NCI-H2227 treated with DMSO at 0.1 percent for 48 hours (cell line): ENCODE measurements at places on chromosomes 12 and 14.

DNA sequence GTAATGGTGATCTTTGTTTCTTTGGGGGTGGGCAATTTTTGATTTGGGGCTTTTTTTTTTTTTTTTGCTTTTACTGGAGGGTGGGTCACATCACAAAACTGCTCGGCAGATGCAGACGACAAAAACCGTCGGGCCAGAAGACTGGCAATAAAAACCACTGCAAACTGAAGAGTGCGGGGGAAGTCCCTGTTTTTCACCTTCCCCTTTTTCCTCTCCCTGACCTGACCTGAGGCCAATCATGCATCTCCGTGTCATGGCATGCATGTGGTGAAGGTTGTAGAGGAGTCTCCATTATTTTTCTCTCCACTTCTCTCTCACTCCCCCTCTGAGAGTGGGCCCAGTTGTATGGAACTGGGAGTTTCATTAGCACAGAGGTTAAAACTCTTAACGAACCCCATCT, 57.5 kb downstream of the AP5M1 start:
- no peak for DNase-seq

DNA sequence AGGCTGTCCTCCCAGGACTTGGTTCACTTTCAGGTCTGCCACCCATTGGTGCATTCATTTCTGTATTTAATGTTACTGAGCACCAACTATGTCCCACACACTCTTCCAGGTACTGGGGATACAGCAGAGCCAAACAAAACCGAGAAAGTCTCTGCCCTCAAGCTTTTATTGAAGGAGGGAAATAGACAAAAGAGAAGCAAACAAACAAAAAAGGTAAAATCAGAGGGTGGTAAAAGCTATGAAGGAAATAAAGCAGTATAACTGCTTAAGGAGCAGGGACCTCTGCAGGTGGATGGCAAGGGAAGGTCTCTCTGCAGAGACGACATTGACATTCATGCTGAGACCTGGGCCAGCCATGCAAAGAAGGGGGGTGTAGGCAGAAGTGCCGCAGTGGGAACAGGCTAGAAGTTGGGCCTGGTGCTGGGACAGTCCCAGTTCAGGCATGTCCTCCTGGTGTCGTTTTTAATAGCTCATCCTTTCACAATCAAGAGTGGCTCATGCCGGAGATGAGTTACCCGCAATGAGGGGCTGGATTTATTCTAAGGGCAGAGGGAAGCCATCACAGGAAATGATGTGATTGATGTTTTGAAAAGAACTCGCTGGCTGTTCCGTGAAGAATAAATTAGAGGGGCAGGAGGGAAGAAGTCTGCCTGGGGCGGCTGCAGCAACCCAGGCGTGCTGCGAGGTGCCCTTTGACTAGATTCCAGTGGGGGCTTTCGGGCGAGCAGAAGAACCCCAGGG, 72.8 kb downstream of the IRF2BPL start:
- DNase-seq = peak; percentile 90

DNA sequence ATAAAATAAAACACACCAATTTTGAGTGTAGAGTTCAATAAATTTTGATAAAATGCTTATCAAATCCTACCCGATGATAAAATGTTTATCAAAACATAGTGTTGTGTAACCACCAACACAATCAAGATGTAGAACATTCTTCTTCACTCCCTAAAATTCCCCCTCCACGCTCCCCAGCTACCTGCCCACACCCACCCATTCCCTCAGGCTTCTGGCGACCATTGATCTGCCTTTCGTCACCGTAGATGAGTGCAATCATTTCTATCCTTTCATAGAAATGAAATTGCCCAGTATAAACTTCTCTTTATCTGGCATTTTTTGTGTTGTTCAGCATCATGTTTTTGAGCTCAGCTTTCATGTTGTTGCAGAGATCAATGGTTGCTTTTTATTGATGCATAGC, 90.7 kb upstream of the TBX3 start:
- DNase-seq = no peak

DNA sequence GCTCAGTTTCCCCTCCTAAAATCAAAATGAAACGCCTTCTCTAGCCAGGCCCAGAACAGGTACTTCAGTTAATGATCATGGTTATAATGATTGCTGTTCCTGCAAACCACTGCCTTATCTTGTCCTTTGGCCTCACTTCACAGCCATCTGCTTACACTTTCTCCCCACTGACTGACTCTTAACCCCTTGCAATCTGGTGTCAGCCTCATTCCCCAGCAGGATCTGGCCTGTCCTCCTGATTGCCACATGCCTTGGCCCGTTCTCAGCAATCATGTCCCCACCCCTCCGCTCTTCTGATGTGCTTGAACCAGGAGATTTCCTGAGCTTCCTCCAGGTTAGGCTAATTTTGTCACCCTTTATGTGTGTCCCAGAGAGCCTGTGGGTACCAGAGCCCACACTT, 64.5 kb downstream of the KCNA1 start:
- peak; percentile 26 for DNase-seq

DNA sequence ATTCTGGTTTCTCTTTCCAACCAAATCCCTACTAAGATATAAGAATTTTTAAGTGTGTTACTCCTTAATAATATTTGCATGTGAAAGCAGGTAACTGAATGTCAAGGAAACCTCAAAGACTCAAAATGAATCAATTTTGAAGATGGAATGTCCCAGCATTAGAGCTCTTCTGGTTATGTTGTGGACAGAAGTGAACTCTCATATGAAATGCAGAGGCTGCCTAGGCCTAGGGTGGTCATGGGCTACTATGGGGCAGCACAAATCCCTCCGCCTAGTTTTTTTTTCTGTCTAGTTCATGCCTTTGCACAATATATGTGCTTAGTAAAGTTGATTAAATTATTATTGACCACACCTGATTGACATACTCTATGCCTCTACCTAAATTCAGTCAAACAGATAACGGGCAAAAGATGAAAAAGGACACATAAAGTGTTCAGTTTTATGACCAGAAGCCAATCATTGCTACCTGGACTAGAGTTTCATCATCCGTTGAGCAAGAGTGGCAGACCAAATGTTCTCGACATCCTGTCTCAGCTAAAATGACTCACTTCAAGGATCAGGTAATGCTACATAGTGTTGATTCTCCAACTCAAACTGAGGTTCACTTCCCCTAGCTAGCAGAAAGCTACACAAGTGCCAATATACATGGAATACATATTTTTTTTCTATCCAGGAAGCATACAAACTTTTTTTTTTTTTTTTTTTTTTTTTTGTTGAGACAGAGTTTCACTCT, 1211.4 kb downstream of the VRK1 start:
- no peak for DNase-seq

- no peak for DNase-seq
Observed at GRCh38 chr14:80388980-80389711, 177.8 kb upstream of the DIO2 start.

- no peak for DNase-seq
Observed at GRCh38 chr14:52325630-52326029, 11.5 kb downstream of the PTGER2 start.

- no peak for DNase-seq
Observed at GRCh38 chr12:121159467-121160307, 27.0 kb downstream of the P2RX7 start.

- DNase-seq = no peak
Observed at GRCh38 chr12:106633451-106633823, 50.6 kb downstream of the RFX4 start.

- no peak for DNase-seq
Observed at GRCh38 chr12:32595251-32595650, 83.8 kb upstream of the DNM1L start.

DNA sequence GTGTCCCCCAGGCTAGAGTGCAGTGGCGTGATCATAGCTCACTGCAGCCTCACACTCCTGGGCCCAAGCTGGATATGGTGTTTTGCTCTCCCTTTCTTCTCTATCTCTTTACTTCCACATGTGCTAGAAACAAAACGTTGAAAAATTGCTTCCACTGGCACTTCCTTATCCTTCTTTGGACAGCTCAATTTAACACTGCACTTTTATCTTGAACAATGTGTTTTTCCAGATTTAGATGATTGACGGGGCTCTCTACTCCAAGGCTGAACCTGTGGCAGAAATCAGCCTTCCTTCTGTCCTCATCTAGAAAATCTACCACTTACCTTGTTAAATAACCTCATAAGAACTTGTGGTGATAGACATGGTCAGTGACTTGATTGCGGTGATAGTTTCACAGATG, 165.1 kb downstream of the DAD1 start:
- DNase-seq = no peak

- peak; percentile 24 for DNase-seq
Observed at GRCh38 chr12:83015390-83016217, 328.9 kb downstream of the TMTC2 start.

- DNase-seq = no peak
Observed at GRCh38 chr12:114990381-114990780, 306.4 kb upstream of the TBX3 start.

DNA sequence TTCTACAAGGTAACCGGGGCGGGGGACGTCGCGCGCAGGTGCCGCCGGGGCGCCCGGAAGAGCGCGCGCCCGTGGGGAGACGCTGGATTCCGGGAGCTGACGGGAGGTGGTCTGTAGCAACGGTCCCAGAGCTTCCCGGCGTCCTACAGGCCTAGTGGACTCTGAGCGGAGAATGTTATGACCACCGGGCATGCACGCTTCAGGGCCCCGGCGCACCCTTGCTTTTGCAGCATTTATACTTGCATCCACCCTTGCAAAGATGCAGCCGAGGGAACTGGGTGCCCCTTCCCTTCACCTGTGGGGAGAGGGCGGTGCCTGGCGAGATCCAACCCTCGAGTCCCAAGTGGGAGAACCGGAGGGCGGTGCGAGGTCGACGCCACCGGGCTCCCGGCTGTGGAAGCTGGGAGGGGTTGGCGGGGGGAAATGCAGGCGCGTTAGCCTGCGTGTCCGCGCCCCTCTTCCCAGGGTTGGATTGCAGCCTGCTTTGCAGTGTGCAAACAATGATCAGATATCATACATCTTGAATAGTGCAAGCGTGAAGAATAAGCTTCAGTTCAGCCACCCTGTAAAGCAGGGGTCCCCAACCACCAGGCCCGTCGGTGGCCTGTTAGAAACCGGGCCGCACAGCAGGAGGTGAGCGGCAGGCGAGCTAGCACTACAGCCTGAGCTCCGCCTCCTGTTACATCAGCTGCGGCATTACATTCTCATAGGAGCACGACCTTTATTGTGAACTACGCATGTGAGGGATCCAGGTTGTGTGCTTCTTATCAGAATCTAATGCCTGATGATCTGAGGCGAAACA, 576 bp downstream of the ERP29 start:
- peak; percentile 81 for DNase-seq

DNA sequence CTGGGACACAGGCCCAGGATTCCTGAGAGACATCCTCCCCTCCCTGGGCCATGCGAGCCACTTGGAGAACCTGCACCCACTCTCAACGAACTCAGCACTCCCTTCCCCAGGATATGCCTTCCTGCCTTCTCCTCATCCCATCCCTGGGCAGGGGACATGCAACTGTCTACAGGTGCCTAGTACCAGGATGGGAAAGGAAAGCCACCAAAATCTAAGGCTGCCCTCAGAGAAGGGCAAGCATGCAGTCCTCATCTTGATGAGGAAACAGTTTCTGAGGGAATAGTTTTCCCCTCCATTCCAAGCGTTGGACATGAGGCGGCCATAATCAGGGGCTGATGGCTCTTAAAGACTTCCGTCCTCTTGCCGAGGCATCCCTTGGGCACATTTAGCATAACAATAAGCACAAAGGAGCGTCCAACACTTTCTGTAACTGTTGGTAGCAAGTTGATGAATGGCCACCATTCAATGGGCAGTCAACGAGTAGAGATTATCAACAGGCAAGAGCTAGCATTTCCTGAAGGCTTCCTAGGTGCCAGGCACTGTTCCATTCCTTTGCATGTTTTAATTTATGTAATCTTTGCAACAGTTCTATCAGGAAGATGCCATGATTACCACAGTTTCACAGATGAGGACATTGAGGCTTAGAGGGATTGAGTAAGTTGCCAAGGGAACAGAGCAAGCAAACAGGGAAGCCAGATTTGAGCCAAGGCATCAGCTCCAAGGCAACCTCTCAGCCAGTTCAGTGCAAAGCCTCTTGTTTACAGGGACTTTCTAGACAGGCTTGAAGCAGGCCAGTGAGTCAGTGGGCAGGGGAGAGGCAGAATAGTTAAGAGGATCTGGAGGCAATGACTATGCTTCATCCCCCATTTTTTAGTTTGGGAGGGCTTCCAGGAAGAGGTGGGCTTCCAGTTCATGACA, 105.1 kb downstream of the SINHCAF start:
- DNase-seq = no peak

DNA sequence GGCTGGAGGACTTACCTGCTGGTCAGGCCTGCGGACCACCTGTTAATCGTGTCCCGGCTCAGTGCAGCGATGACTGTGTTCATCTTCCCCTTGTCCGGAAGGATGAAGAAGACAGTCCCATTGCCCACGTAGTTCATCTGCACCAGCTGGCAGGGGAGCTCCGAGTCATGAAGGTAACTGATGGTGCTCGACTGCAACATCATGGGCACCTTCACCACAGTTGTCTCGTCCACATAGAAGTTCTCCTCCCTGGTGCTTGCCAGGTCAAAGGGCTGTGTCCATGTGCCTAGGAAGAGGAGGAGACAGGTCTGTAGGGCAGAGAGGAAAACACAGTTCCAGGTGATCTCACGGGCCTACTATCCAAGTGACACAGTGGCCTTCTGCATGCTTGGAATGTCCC, 13.4 kb downstream of the SERPINA6 start:
- no peak for DNase-seq

DNA sequence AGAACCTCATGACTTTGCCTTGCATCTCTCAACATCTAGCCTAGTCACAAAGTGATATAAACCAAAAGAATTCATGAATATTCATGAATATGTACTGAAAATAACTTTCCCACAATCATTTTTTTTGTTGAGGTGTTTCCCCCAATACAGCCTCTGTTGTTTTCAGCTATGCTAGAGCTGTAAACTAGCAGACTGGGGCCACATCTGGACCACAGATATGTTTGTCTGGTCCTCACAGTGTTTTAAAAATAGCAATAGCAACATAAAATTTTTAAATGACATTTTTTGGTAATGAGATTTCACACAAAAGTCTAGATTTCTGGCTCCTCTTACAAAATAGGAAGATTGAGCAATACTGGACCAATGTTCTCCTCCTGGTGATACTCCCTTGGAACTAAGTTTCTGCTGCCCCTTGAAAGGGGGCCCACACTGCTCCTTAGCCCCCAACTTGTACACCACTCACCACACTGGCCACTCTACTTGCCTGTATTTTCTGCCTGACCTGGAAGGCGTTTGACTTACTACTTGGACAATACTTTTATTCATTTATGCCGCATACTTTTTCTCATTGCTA, 81.2 kb downstream of the BMP4 start:
- DNase-seq = no peak

GRCh38 chr14:93245764-93246420, 38.8 kb downstream of the UBR7 start:
- DNase-seq = no peak
